ENCODE measurements at places on chromosomes 7 and 10.

GRCh38 chr7:107233174-107233573 is 64.4 kb downstream of the HBP1 start:
- no peak for DNase-seq

- DNase-seq, result no peak
These were observed 325.6 kb downstream of the PHTF2 start for GRCh38 chr7:78124216-78124615.

DNA sequence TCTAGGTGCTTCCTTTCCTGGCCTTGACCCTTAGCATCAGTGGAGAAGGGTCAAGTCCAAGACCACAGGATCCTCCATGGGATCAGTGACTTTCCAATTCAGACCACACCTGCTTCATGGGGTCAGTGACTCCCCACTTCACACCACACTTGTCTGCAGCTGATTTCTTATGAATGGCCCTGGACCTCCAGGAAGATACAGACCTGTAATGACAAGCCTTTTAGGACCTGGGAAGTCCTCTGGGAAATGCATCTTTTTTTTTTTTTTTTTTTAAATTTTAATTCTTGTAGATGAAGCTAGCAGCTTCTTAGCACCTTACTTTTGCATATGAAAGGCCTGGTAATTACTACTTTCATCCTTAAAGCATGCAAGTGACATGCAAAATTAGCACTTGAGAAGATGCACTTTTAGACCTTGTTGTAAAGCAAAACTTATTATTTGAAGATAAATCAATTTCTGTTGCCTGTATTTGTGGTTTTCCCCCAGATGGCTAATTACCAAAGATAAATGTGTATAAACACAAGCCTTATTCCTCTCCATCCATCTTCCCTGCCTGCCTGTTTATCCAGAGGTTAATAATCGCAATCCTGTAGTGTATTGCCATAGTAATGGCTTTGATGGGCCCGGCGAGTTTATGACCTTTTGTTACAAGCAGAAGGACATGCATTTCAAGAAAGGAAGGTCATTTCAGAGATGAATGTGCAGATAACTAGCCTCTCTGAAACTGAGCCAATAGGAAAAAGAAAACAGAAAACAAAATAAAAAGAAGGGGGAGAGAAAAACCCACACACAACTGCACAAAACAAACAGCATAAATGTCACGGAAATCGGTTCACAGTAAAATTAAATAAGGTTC is 1018.7 kb downstream of the TYW1 start:
- DNase-seq, result no peak

GRCh38 chr7:96781919-96782318 is 72.3 kb upstream of the SEM1 start:
- DNase-seq, result no peak

DNA sequence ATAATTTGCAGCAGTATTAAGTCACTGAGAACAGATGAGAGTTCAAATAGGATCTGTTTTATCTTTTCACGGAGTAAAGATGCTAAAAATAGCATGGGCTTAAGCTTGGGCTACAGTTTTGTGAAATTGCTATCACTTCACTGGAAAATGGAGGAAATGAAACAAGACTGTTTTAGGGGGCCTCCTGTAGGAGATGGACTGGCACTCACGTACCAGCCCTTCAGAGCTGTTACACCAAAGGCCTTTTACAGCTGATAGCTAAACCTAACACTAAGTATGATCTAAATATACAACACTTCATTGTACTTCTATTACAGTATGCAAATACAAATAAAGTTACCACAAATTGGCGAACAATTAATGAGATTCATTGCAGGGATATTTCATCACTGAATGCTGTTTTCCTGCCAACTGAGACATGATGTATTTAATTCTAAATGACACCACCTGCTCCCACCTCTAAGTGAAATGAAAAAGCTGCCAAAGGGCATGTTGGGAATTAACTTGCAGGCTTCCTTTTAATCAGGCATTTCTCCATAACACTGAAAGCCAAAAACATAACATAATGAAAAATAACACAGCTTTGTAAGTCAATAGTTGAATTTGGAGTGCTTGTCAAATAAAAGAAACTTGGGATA is 304.5 kb upstream of the LRRN3 start:
- DNase-seq, result no peak

GRCh38 chr10:98852686-98853085 is 383.0 kb downstream of the HPSE2 start:
- no peak for DNase-seq

DNA sequence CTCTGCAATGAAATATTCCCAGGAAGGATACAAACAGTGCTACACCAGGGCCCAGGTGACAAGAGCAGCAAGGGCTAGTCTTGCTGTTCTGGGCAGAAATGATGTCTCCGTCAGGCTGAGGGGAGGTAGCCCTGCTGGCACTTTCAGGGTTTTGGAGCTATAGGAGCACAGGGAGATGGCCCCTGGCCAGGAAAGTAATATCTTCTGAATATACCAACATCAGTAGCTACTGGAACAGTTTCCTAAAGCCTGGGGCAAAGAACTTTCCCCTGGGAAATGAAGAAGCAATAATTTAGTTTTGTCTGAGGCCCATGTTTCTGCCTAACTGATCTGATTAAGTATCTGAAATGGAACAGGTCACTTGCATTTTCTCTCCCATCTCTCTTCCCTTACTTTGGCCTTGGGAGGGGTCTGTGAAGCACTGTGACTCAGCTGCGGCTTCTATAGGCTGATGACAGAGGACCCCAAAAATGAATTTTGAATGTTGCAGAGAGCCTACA is 489.1 kb upstream of the PODXL start:
- DNase-seq, result no peak

- DNase-seq, result no peak
These were observed 118.0 kb downstream of the CLEC2L start for GRCh38 chr7:139641337-139641992.

- no peak for DNase-seq
These were observed 994 bp upstream of the CYP51A1 start for GRCh38 chr7:92135052-92135889.

GRCh38 chr7:16786257-16786656 is 18.5 kb downstream of the AGR2 start:
- DNase-seq, result no peak

GRCh38 chr7:27312820-27313219 is 70.2 kb downstream of the EVX1 start:
- DNase-seq, result no peak

GRCh38 chr10:85612378-85612775 is 754.2 kb downstream of the GRID1 start:
- DNase-seq, result no peak

- DNase-seq, result no peak
These were observed 827.8 kb downstream of the GRM8 start for GRCh38 chr7:126424985-126425384.

- no peak for DNase-seq
These were observed 1.2 kb downstream of the ZNF33B start for GRCh38 chr10:42637142-42637541.

- DNase-seq, result no peak
These were observed 770.6 kb downstream of the CCSER2 start for GRCh38 chr10:85098835-85099521.

DNA sequence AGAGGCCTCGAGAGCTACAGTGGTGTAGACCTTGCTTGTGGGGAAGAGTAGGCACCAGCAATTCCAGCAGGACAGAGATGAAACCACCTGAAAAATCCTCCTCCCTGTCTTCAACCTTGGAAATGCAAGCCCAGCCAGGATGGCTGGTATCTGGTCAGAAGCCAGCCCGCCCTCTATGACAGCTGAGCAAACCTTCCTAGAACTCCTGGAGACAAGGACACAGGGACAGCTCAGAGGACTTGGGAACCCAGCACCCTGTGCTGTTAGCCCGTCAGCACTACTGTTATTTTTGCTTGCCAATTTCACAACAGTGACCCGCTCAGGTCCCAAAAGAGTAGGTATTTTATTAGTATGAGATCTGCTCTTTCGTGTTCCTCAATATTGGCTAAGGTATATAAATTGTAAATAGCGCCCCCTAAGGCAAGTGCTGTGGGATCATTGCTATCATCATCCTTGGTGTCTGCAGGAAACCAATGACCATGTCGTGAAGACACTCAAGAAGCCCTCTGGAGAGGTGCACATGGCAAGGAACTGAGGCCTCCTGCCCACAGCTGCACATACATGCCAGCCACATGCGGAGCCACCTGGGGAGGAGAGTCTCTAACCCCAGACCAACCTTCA is 156.5 kb upstream of the CHST15 start:
- DNase-seq, result no peak

DNA sequence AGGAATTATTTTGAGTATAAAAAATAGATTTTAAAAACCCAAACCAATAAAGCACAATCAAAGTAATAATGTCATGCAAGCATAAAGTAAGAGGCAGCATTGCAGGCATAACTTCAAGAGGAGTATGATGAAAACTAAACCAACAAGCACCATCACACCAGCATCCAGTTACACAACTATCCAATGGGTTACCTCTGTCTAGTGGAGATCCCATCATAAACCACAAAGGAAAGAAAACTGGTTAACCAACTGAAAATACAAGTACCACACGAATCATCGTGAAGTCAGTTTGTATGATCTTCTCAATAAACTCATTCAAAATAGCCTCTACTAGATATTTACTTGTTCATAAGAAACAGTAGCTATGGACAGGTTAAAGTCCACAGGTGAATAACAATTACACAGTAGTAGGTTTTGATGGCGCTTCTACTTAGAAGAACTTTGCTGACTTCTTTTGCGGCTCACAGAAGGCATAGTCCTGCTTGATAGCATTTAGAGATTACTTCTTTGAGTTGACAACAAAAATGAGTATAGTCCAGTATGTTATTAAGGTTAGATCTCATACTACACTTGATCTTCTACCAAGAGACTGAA is 116.6 kb downstream of the MICU1 start:
- DNase-seq, result no peak

GRCh38 chr7:46007990-46008643 is 87.0 kb upstream of the IGFBP3 start:
- DNase-seq, result no peak

DNA sequence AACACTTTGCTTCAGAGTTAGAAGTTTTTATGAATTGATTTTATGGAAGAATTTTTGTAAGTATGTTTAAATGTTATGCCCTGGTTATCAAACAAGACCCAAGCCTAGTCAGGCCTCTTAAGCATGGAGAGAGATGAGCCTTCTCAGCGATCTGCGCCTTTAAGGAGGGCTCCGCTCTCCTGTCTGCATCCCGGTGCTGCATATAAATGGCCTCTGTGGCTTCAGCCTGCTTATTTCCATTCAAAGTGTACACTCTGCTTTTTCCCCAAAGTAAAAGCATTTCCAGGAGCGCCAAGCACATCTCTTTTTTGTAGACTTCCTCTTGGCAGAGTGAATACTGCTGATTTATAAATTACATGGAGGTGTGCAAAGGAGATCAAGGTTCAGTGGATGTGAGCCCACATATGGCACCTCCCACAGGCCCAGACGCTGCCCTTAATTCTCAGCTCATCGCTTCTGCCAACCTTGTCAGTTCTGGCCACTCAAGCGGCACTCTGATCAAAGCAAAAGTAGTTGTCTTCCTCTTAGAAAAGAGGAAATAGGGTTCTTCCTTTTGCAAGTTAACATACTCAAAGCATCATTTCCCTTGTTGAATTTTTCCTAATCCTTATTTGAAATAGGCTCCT is 70.0 kb upstream of the SFMBT2 start:
- DNase-seq, result no peak

DNA sequence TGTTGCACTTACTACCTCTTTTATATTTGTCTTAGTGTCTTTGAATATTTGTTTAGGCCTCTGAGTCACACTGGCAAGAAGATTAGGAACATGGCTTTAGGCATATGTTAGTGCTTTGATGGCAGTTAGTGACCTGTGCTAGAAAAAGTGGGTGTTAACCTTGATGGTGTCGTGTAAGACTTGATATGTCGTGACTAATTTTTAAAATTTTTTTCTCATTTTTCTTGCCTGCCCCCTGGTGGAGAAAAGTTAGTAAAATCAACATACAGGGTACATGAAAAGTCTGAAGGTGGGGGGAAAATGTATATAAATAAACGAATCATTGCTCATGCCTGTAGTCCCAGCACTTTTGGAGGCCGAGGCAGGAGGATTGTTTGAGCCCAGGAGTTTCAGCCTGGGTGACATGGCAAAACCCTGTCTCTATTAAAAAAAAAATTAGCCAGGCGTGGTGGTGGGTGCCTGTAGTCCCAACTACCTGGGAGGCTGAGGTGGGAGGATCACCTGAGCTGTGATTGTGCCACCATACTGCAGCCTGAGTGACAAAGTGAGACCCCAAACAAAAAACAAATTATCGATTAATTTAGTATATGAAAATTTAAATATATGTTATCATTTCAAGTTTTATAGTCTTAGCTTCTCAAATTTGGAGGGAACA is 44.6 kb downstream of the TAX1BP1 start:
- peak; percentile 11 for DNase-seq

DNA sequence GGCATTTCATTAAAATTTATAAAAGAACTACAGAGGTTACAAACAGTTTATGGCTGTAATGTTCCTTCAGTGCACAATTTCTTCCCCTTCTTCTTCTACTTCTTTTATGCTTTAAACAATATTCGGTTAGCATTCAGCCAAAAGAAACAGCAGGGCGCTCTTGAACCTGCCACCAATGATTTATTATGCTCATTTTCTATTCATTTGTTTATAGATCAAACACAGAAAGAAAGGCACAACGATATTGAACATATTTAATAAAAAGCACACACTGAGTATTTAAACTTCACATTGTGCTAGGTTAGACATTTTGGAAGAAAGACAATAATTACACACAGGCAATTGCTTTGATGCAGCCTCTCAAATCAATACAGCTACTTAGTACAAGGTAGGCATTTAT is 1025.8 kb upstream of the LRRN3 start:
- no peak for DNase-seq

DNA sequence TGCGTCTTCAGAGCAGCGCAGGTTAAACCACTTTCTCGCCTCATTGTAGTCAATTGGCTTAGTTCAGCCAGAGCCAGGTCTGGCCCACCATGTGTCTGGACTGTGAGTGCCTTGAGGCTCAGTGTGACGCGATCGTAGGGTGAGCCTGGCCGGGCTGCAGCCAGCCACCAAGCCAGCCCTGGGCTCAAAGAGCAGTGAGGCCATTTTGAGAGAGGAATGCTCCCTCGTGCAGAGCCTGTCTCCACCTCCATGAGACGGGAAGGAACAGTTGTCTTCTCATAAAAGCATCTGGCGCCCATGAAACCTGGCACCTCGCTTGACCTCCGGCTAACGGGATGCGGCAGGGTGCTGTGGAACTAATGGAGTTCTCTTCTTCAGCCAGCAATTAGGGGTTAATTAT is 34.5 kb downstream of the LHPP start:
- no peak for DNase-seq

Data from activated CD4-positive, alpha-beta T cell treated with anti-CD3 and anti-CD28 coated beads for 4 hours (primary cell).